Caco-2 (cell line): ENCODE measurements at places on chromosomes 3 and 15. TPM values are rescaled to one million over a fixed set of nuclear protein-coding genes. Genes with fewer than 3 reads are reported as not detected.

The ITIH3 gene
- total RNA-seq, result 0.23 and 0.27 TPM in 2 replicates

The REC114 gene
- not detected in 2 replicates for total RNA-seq

The GRM2 gene
- 0.14 TPM in 2 replicates for total RNA-seq

The SEMA3B gene
- total RNA-seq, result 19.7 and 21.8 TPM in 2 replicates

The MFGE8 gene
- 409 and 453 TPM in 2 replicates for total RNA-seq

The LRRC2 gene
- 0.21 and 0.27 TPM in 2 replicates for total RNA-seq

The TNNC1 gene
- total RNA-seq, result 36.1 and 40.5 TPM in 2 replicates

The FETUB gene
- 0.30 TPM in 1 of 2 replicates, not detected in the other for total RNA-seq

The CD96 gene
- 0.59 and 1.5 TPM in 2 replicates for total RNA-seq

The FANCD2OS gene
- not detected in 2 replicates for total RNA-seq

The TADA3 gene
- 49.2 and 49.6 TPM in 2 replicates for total RNA-seq

The B3GALNT1 gene
- total RNA-seq, result 8.2 and 9.0 TPM in 2 replicates

The AGBL1 gene
- total RNA-seq, result not detected in 2 replicates

The GJD2 gene
- not detected in 2 replicates for total RNA-seq

The SLC12A1 gene
- total RNA-seq, result not detected in 2 replicates

The IGF1R gene
- 51.6 and 57.4 TPM in 2 replicates for total RNA-seq

The DNAH12 gene
- 0.45 and 1.5 TPM in 2 replicates for total RNA-seq

The EFHB gene
- total RNA-seq, result 0.39 and 1.4 TPM in 2 replicates

The ZBTB11 gene
- total RNA-seq, result 16.4 and 18.0 TPM in 2 replicates

The C3orf80 gene
- total RNA-seq, result 3.2 and 3.7 TPM in 2 replicates

The LIPC gene
- 17.6 and 18.7 TPM in 2 replicates for total RNA-seq

The RHOV gene
- total RNA-seq, result 3.2 and 4.4 TPM in 2 replicates

The TMA7 gene
- total RNA-seq, result 205 and 227 TPM in 2 replicates

The BCHE gene
- not detected in 2 replicates for total RNA-seq

The C3orf85 gene
- total RNA-seq, result 0.48 and 0.81 TPM in 2 replicates

The IQCF5 gene
- total RNA-seq, result not detected in 2 replicates

The CCR3 gene
- total RNA-seq, result 0.64 and 0.65 TPM in 2 replicates

The ERICH6 gene
- total RNA-seq, result not detected in 2 replicates

The TM4SF1 gene
- 49.2 and 78.3 TPM in 2 replicates for total RNA-seq

The CACNA1D gene
- total RNA-seq, result 13.3 and 15.6 TPM in 2 replicates

The PLOD2 gene
- 49.4 and 53.1 TPM in 2 replicates for total RNA-seq

The SYNPR gene
- total RNA-seq, result not detected in 2 replicates

The FHIT gene
- 5.4 and 8.3 TPM in 2 replicates for total RNA-seq

The ZPLD1 gene
- not detected in 2 replicates for total RNA-seq

The BSN gene
- 0.77 and 0.93 TPM in 2 replicates for total RNA-seq

The SERPINI2 gene
- total RNA-seq, result not detected in 2 replicates

The ADAMTSL3 gene
- total RNA-seq, result 0.07 TPM in 1 of 2 replicates, not detected in the other

The MKRN3 gene
- total RNA-seq, result 15.2 and 17.3 TPM in 2 replicates

The ZNF717 gene
- 14.0 and 16.2 TPM in 2 replicates for total RNA-seq

The SH3GL3 gene
- not detected in 2 replicates for total RNA-seq

The PRRT3 gene
- total RNA-seq, result 1.1 and 1.3 TPM in 2 replicates

The GPR27 gene
- total RNA-seq, result 0.32 and 0.39 TPM in 2 replicates

The FSIP1 gene
- 1.3 and 2.1 TPM in 2 replicates for total RNA-seq

The SLC22A13 gene
- 0.36 and 0.63 TPM in 2 replicates for total RNA-seq

The KLHL6 gene
- not detected in 2 replicates for total RNA-seq

The RPLP1 gene
- 1,587 and 1,689 TPM in 2 replicates for total RNA-seq

The GOLGA8S gene
- total RNA-seq, result not detected in 2 replicates

The TMEM62 gene
- 22.0 and 23.7 TPM in 2 replicates for total RNA-seq

The SEMA5B gene
- 0.84 and 1.0 TPM in 2 replicates for total RNA-seq

The ADAM10 gene
- total RNA-seq, result 168 and 170 TPM in 2 replicates

The ACKR4 gene
- not detected in 2 replicates for total RNA-seq

The A4GNT gene
- not detected in 2 replicates for total RNA-seq

The TGM4 gene
- total RNA-seq, result not detected in 2 replicates
